ENCODE measurements at places on chromosomes 1 and 21. TPM values are rescaled to one million over a fixed set of nuclear protein-coding genes. Genes with fewer than 3 reads are reported as not detected.

DNA sequence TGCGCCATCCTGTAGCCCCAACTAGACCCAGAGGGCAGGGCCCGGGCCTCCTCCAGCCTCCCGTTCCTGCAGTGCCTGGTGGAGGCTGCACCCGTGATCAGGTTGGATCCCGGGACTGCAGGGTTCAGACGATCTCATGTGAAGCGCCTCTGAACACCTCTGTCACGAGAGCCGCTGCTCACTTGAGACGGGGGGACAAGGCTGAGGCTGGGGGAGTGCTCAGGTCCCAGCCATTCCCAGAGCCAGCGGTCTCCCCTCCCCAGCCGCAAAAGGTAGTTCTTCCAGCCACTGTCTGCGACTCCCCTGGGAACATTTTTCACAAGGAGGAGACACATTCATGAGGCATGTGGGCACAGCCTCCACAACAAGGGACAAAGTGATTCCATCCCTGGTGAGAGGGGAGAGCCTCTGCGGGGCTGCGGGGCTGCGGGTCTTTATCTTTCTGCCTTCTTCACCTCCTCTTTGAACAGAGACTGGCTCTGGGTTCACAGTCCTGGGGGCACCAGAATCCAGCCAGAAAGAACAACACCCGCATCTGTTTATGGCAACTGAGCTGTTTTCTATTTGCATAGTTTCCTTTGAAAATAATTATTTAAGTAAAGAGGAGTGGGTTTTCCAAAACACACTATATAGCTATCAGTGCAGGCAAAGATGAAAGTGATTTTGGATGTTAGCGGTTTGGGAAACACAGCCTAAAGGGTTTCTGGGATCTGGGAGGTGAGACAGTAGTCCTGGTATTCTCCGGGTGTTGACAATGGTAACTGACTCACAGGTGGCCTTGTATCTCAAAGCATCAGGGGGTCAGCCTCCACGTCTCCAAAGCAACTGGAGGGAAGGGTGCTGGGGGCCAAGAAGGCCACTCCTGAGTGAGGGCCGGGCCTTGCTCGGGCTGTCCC is 13.0 kb upstream of the LDLRAP1 start:
- DNase-seq, result no peak
- H3K4me1 ChIP-seq, result no peaks in the 10 kb centered on the region
- H3K27me3 ChIP-seq, result no peaks in the 10 kb centered on the region
- H3K4me3 ChIP-seq, result no peak overlapping the region
- H3K27ac ChIP-seq, result no peak overlapping the region
- no peaks in the 10 kb centered on the region for H3K36me3 ChIP-seq

Gene SLC1A7
- total RNA-seq, result 1.2 TPM

GRCh38 chr1:214391873-214392645 is 111.1 kb downstream of the SMYD2 start:
- no peak overlapping the region for H3K27ac ChIP-seq
- DNase-seq, result no peak
- H3K27me3 ChIP-seq, result no peaks in the 10 kb centered on the region
- peaks cover 19% of the 10 kb centered on the region for H3K4me1 ChIP-seq
- no peak overlapping the region for H3K4me3 ChIP-seq

DNA sequence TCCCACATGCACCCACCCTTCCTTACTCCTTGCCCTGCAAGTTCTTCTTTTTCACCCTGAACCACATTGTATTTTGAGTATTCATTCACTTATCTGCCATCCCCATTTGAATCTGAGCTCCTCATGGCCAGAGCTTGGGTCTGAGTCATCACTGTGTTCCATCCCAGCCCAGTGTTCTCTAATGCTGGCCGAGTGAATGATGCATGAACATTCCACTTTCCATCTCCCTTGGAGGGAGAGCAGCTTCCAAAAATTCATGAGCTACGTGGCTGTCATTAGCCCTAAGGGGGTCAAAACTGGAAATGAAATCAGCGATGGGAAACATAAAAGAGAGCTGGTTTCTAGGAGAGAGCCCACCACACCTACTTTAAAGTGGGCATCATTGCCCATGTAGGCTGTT is 187.0 kb upstream of the USP24 start:
- no peaks in the 10 kb centered on the region for H3K4me1 ChIP-seq
- no peak overlapping the region for H3K4me3 ChIP-seq
- DNase-seq, result no peak
- no peak overlapping the region for H3K27ac ChIP-seq

DNA sequence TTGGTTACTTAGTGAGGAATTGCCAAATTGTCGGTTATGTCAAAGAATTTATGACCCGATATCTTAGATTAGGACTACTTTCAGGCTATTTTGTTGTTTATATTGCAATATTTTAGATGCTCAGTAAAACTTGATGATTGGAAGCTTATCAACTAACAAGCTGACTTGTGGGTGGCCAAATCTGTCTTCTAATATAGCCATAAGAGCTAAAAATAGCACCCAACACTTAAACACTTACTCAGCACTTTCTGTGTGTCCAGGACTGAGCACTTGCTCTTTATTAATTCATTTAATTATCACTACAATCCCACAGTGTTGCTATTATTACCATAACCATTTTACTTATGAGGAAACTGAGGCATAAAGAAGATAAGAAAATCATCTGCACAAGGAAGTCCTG is 50.4 kb downstream of the RWDD3 start:
- no peak overlapping the region for H3K27ac ChIP-seq
- no peaks in the 10 kb centered on the region for H3K27me3 ChIP-seq
- no peak for DNase-seq

Gene EXO5
- 2.2 TPM for total RNA-seq

DNA sequence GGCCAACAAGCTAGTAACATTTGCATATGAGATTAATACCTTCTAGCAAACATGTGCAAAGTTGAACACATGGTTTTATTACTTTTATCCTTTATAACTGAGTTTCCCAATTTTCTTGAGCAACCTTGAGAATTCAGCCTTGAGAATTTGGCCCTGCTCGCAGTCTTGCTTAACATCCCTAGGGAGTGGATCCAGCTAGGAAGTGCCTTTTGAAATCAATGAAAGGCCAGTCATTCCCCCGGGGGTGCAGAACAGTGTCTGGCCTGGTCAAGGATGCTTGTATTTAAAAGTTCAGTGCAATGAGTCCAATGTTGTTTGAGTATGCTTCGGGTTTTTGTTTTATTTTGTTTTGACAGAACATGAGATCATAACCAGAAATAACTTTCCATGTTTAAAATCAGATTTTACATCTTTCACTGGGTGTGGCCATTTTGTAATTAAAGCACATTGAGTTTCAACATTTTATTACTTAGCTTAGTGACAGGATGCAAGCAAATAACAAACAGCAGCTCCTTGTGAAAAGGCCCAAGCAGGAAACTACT is 16.7 kb downstream of the PALMD start:
- DNase-seq, result peak; percentile 88
- peak overlapping the region; percentile 28 for H3K4me3 ChIP-seq
- no peaks in the 10 kb centered on the region for H3K36me3 ChIP-seq

- H3K27ac ChIP-seq, result no peak overlapping the region
- H3K4me3 ChIP-seq, result no peak overlapping the region
- no peaks in the 10 kb centered on the region for H3K27me3 ChIP-seq
- no peaks in the 10 kb centered on the region for H3K4me1 ChIP-seq
Measured at GRCh38 chr1:177286396-177286795, 115.6 kb downstream of the BRINP2 start.

- no peaks in the 10 kb centered on the region for H3K36me3 ChIP-seq
- no peak overlapping the region for H3K27ac ChIP-seq
- H3K27me3 ChIP-seq, result no peaks in the 10 kb centered on the region
- DNase-seq, result no peak
Measured at GRCh38 chr1:17318262-17318661, 10.3 kb downstream of the PADI4 start.

DNA sequence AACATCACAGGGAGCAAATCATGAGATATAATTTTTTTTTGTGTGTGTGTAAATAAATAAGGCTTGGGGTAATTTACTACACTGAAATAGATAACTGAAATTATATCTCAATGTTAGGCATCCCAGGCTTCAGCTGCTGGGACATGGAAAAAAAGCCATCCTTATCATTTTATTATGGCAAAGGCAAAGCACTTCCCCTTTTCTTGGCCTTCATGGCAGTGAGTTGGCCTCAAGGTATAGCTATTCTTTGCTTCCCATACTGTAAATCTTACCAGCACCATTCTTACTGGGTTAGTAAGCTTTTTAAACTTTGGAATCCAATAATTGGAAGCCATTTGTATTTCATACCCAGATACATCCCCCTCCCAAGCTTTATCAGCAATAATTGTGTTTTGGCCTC is 29.0 kb downstream of the RBM11 start:
- no peaks in the 10 kb centered on the region for H3K27me3 ChIP-seq
- no peak for DNase-seq
- H3K27ac ChIP-seq, result no peak overlapping the region
- H3K4me3 ChIP-seq, result no peak overlapping the region
- no peaks in the 10 kb centered on the region for H3K4me1 ChIP-seq

Gene PPIAL4G
- total RNA-seq, result not detected

- no peaks in the 10 kb centered on the region for H3K27me3 ChIP-seq
- H3K4me3 ChIP-seq, result no peak overlapping the region
- DNase-seq, result no peak
- no peak overlapping the region for H3K27ac ChIP-seq
Measured at GRCh38 chr1:247118946-247119446, 14.8 kb upstream of the ZNF669 start.

Gene EFNA1
- total RNA-seq, result 40.4 TPM

Gene FCGR3A
- total RNA-seq, result 8.1 TPM

Gene RIPPLY3
- total RNA-seq, result not detected

All from psoas muscle (tissue), 8 donors.